ENCODE measurements at places on chromosomes 12 and 14.

DNA sequence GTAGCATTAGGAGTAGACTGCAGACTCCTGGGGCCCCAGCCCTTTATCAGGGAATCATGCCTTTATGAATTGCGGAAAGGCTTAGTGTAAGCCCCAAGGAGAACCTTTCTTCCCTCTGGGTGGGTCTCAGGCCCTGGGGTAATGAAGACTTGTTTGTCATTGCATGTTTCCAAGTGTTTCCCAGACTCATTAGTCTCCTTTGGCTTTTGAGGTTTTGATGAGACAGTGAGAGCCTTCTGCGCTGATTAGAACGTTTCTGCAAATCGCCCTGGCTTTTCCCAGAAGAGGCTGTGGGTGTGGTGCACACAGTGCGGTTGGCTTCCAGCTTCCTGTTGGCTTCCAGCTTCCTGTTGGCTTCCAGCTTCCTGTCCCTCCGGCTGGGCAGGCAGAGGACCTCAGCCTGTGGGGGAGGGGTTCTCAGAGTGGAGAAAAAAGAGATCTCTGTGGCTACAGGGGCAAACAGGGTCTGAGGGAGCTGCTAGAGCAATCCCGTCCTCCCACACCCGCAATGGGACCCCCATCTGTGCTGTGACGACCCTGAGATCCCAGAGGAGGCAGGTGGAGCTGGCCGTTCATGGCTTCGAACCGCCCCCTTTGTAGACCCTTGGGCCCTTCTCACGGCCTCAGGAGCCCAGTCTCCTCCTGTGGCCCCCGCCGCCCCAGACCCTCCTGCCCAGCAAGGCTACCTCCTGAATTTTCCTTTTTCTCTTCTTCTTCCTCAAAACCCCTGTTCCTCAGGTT lies 42.1 kb downstream of the GPR68 start:
- peak; percentile 78 for DNase-seq

GRCh38 chr14:82075566-82075965 lies 541.9 kb upstream of the SEL1L start:
- peak; percentile 70 for DNase-seq

- no peak for DNase-seq
Measured at GRCh38 chr14:56211084-56211483, 92.9 kb downstream of the PELI2 start.

DNA sequence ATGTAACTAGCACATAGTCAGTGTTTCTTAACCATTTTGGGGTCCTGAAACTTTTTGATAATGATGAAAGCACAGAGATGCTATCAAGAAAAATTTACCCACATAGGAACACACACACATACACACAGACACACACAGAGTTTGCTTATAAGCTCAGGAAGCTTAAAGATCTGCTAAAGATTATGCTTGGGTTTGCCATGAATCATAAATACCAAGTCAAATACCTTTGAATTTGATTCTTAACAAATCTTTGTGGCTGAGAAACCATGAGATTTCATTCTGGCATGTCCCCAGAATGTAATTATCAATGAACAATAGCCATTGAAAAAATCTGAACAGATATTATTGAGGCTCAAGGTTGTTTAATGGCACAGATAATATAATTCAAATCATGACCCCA lies 89.2 kb downstream of the NTS start:
- DNase-seq = no peak

GRCh38 chr14:95683793-95684192 lies 2.4 kb upstream of the TCL1B start:
- peak; percentile 76 for DNase-seq

DNA sequence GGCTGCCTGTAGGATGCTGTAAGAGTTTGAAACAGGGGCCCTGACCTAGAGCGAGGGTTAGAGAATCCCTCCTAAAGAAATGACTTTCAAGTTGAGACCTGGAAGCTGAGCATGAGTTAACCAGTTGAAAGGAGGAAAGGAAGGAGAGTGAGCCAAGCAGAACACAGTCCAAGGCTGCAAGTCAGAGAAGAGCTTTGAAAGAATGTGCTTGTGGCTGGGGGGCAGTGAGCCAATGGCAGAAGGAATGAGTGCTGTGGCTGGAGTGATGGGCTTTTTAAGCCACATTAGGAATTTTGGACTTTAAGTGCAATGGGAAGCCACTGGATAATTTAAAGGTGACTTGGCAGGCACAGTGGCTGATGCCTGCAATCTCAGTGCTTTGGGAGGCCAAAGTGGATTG lies 18.1 kb downstream of the CDKN1B start:
- peak; percentile 61 for DNase-seq

GRCh38 chr14:96274122-96274521 lies 18.1 kb downstream of the BDKRB1 start:
- no peak for DNase-seq

DNA sequence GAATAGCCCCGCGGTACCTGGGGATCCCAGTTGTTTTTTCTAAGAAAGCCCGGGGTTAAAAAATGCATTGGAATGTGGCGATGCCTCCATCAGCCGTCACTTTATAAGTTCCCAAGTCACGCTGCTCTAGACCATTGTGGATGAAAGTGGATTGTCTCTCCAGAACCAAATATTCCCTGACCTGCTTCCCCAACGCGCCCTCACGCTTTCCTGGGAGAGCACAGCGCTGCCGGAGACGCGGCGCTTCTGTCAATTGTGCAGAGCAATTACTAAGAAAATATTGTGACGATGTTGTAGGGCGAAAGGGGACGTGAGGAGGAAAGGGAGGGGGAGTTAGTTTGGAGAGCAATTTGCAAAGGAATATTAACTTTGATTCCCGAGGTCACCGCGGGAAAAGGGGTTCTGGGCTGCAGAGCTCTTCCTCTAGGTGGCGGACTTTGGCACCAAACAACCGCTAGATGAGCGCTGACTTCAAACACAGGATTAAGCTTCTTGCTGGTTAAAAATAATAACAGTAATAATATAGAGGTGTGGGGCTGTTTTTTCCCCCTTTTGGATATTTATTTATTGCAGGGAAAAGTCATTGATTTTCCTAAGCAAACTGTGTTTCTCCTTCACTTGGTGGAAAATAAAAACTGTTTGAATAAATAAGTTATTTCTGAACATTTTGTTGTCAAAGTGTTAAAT lies 9.6 kb upstream of the FOXG1 start:
- no peak for DNase-seq

- no peak for DNase-seq
Measured at GRCh38 chr12:86838711-86839110, 582.5 kb upstream of the MGAT4C start.

- DNase-seq = no peak
Measured at GRCh38 chr12:52033446-52034140, 17.6 kb upstream of the NR4A1 start.

DNA sequence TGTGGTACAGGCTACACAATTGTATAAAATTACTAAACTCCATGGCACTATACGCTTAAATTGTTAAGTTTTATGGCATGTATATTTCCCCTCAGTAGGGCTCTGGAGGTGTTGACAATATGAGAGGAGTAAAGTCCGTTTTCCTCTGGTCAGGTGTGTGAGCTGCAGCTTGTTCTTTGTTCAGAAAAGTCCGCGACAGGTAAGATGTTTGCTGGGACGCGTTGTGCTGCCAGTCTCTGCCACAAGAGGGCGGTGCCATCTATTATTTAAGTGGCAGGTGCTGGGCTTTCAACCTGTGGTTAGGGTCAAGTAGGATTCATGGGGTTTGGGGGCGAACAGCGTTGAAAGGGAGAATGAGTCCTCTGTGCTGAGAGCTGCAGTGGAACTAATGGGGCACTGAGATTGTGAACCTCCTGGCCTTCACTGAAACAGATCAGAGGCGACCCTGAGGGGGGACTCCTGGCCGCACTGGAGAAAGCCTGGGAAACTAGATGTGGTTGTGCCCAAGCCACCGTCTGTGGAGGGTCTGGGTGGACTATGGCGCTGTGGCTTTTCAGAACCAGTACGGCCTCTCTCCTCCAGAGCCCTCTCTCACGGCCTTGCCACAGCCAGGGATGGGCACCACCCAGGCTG lies 179.0 kb downstream of the SLC15A4 start:
- DNase-seq = peak; percentile 71

DNA sequence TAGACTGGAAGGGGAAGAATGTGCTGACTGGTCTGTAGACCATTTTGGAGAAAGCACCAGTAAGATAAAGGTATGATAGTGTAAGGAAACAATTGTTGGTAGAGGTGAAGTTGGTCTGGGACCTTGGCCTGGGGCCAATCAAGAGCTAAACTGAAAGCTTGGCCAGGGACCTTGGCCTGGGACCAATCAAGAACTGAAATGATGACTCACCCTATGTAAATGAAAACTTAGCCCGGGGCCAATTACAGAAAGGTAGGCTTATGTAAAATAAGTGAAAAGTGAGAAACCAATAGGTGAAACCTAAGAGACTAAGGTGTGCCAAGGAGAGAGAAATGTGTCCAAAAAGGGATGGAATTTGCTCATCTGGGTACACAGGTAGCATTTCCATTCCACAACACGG lies 776.0 kb downstream of the C12orf50 start:
- no peak for DNase-seq

GRCh38 chr12:2283916-2284315 lies 231.1 kb downstream of the CACNA1C start:
- no peak for DNase-seq

DNA sequence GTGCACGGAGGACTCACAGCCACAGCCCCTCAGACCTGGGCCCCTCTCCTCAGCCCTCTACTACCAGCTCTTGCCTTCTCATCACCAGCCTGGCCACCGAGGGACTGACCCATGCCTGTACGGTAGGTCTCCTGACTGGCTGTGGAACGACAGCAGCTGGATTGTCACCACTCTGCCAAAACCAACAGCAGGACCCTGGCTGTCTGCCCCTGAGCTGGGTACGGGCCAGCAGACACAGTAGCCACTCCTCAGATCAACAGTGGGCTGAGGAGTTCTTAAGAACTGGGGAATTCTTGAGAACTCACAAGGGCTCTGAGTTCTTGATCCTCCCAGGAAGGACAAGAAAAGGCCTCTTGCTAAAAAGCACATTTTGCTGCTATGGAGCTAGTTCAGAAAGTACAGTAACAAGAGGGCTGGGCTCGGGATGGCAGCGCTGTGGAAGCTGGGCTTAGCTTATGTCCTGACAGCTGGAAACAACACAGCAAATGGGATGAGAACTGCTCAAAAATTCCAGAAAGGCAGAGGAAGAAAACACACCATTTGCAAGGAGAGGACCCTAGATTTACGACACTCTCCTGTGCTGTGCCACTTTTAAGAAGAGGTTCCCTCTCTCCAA lies 176.4 kb downstream of the ANO2 start:
- peak; percentile 44 for DNase-seq

DNA sequence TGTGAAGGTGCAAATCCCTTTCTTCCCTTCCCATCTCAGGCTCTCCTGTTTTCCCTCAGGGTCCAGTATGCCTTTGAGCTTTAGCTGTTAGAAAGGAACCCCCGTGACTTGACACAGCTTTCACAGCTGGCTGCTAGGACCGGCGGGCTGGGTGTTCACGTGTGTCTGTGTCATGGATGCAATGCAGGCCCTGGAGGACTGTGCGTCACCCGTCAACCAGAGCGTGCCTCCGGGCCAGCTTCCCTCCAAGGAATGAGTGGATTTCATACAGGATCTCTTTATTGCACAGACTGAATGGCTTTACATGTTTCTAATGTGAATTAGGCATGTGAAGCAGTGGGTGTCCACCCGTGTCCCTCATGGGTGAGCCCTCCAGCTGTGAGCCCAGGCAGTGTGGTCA lies 77.4 kb downstream of the AACS start:
- DNase-seq = no peak

- DNase-seq = no peak
Measured at GRCh38 chr14:55221186-55221585, 29.8 kb upstream of the DLGAP5 start.

- DNase-seq = no peak
Measured at GRCh38 chr12:71626098-71626497, 37.5 kb downstream of the ZFC3H1 start.

- DNase-seq = no peak
Measured at GRCh38 chr12:15265875-15266274, 44.7 kb upstream of the RERG start.

- DNase-seq = peak; percentile 95
Measured at GRCh38 chr12:10211940-10212738, 538 bp upstream of the GABARAPL1 start.

- peak; percentile 60 for DNase-seq
Measured at GRCh38 chr12:90953956-90954421, 987 bp downstream of the CCER1 start.

DNA sequence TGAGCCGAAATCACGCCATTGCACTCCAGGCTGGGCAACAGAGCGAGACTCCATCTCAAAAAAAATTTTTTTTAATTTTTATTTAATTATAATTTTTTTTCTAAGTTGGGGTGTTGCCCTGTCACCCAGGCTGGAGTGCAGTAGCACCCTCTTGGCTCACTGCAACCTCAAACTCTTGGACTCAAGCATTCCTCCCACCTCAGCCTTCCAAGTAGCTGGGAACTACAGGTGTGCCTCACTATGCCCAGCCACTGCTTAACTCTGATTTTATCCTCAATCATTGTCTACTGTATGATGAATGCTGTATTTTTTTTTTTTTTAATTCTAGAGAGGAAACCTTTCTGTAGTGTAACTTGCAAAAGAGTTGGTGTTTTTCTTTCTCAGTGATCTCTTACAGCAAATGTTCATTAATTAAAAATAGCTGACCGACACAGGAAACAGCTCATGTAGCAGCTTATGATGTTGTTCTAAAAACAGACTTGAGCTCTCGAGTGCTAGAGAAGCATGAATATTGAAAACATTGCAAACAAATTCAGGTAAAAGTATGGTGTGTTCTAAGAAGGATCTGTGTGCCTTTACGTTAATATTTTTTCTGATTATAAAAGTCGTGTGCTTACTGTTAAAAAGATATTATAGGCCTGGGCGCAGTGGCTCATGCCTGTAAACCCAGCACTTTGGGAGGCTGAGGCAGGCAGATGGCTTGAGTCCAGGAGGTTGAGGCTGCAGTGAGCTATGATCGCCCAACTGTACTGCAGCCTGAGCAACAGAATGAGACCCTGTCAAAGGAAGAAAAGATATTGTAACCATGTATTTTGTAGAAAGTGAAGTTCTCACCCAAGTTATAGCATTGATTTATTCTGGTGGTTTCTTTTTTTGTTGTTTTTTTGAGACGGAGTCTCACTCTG lies 68.9 kb downstream of the FGD4 start:
- DNase-seq = no peak

DNA sequence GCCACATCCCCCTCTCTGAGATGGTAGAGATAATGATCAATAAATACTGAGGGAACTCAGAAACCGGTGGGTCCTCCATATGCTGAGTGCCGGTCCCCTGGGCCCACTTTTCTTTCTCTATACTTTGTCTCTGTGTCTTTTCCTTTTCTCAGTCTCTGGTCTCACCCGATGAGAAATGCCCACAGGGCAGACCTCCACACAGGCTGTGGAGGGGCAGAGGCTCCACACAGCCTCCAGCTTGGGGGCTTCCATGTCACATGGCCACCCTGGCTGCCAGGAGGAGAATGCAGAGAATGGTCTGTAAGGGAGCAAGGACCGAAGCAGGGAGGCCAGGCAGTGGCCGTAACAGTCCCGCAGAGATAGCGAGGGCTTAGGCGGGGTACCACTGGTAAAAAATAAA lies 105.9 kb downstream of the NTF3 start:
- peak; percentile 28 for DNase-seq

GRCh38 chr12:20716985-20717384 lies 21.9 kb downstream of the SLCO1C1 start:
- DNase-seq = no peak

DNA sequence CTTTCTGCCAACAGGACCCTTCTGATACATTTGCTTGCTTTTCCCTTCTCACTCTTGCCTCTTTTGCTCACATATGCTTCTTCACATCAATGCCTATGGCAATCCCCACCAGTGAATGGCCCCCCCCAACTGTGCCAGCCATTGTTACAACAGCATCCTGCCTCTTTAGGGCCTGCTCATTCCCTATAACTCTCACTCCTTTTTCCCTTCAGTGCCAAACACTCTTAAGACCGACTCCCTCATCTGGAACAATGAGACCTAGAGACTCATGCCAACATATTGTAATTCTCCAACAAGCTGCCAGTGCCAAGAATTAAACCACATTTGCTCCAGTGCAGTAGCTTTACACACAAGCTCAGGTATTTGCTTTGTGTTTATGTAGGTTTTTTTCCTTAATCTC lies 189.0 kb downstream of the SOX5 start:
- no peak for DNase-seq

All from activated CD4-positive, alpha-beta T cell treated with anti-CD3 and anti-CD28 coated beads, Interleukin-2, amount 10 ng/mL, durations not matched to agents 24 days and 14 days (primary cell).